ENCODE measurements at places on chromosomes 3 and 15. TPM values are rescaled to one million over a fixed set of nuclear protein-coding genes. Genes with fewer than 3 reads are reported as not detected.

The NMNAT3 gene
- 1.9 TPM for total RNA-seq

- DNase-seq: no peak
Measured at GRCh38 chr15:100919481-100920405, 586 bp downstream of the LRRK1 start.

The GNB4 gene
- 1.5 TPM for total RNA-seq

GRCh38 chr3:4754180-4755086 is 224.8 kb upstream of the BHLHE40 start:
- no peak for DNase-seq

GRCh38 chr3:149085828-149086231 is 503 bp downstream of the HLTF start:
- DNase-seq: peak; percentile 2

GRCh38 chr3:68004091-68004490 is 349.7 kb upstream of the SUCLG2 start:
- DNase-seq: no peak

GRCh38 chr3:17798000-17798399 is 55.6 kb upstream of the TBC1D5 start:
- no peak for DNase-seq

The AMIGO3 gene
- 0.15 TPM for total RNA-seq

GRCh38 chr3:147921051-147921450 is 511.9 kb downstream of the ZIC1 start:
- DNase-seq: no peak

The RPL4 gene
- 4,492 TPM for total RNA-seq

DNA sequence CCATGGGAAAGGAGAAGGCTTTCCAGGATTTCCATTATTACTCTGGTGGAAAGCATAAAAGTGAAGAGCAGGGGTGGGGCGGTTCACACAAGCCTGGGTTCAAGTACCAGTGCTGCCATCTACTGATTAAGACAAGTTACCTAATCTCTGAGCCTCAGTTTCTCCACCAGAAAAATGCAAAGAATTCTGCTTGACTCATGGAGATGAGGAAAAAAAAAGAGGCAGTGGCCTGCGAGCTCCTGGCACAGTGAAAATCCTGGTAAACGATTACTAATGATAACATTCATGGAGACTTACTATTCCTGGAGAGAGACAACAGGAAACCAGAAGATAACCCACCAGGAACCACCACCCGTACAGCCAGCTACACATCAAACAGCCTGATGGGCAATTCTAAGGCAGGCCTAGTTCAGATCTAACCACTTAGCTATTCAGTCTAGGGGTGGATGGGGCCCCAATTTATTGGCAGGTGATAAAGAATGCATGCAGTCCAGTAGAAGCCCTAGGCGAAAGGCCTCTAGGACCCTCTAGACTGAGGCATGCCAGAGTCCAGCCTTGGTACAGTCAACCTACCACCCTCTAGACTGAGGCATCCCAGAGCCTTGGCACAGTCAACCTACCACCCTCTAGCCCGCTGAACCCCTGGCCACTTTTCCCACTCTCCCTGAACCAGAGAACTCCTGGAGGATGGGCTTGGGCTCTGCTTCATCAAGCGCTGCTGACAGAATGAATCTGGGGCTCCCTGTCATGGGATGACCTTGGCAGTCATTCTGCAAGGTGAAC is 2.5 kb downstream of the AMOTL2 start:
- DNase-seq: no peak

DNA sequence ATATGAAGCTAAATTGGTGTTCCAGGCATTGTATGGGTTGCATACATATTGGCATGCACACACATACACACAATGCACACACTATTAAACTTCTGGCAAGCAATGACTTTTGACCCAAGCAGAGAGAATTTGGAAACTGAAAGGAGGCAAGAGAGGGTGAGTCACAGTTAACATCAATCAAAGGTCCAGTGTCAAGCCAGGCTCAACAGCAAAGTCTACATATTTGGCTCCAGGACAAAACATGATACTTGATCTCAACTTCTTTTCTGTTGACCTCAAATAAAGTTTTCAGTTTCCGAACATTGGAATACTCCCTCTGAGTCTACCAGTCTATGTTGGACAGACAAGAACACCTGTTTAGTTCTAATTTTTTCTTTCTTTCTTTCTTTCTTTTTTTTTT is 28.3 kb downstream of the IL12A start:
- DNase-seq: no peak

Data from CD8-positive, alpha-beta memory T cell (primary cell).